Stimulated activated CD8-positive, alpha-beta memory T cell treated with anti-CD3 and anti-CD28 coated beads, Interleukin-4, amount 100 ng/mL, for 48 hours (primary cell): ENCODE measurements at places on chromosomes 3 and 15.
A peak's percentile ranks its signal among the peaks of the same experiment; 100 is the strongest.

DNA sequence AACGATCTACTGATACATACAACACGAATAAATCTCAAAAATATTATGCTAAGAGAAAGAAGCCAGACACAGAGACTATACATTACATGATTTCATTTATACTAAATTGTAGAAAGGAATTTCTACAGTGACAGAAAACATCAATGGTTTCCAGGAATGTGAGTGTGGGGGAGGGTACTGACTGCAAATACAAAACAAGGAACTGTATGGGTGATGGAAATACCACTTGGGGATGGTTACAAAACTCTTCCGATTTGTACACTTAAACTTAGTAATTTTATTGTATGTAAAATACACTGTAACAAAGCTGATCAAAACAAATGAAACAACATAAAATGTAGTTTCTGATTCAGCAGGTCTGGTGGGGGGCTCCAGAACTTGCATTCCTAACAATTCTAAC is 45.8 kb upstream of the IP6K2 start:
- no peak for DNase-seq

- no peak for DNase-seq
Observed at GRCh38 chr3:31945738-31946052, 35.4 kb downstream of the OSBPL10 start.

DNA sequence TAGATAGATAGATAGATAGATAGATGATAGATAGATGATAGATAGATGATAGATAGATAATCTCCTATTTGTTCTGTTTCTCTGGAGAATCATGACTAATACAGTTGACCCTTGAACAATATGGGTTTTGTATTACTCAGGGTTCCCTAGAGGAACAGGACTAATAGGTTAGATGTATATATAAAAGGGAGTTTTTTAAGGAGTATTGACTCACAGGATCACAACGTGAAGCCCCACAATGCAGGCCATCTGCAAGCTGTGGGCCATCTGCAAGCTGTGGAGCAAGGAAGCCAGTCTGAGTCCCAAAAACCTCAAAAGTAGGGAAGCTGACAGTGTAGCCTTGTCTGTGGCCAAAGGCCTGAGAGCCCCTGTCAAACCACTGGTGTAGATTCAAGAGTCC is 67.6 kb downstream of the PYDC2 start:
- DNase-seq: no peak

DNA sequence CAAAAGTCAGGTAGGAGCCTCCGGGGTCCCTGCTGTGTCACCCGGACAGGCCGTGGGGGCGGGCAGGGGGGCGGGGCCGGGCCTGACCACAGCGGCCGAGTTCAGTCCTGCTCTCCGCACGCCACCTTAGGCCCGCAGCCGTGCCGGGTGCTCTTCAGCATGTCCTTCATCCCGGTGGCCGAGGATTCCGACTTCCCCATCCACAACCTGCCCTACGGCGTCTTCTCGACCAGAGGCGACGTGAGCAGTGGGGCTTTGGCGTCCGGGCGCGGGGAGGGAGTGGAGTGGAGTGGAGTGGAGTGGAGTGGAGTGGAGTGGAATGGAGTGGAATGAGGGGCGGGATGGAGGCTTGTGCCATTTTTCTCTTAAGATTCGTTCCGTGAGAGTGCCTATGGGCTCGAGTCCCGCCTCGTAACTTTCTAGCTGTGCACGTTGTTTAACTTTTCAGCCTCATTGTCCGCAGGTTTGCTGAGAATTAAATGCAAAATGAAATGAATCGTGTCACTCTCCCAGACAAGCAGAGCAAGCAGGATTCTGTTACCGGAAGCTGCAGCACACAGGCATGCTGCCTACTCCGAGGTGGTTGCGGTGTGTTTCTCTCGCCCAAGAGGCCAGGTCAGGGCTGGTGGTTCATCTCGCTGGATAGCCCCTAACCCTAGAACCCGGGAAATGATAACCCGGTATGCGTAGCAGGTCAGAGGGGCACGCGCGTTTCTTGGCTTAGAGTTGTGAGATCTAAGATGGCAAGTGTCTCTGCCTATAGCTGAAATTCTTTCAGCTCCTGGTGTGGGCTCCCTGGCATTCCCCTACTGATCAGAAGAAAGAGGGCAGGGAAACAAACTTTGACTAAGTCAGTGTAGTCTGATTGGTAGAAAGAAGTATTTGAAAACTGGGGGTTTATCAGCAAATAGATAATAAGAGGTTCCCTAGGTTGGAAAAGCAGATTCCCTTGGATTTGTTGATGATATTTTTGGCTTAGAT is at the start of gene FAH:
Gene FAH (plus strand): TSS at position 104 of the 981 bp plus-strand sequence. CDS start 56 bp downstream, at position 160.
- DNase-seq: peak; percentile 67

GRCh38 chr15:96273317-96274086 is 57.0 kb upstream of the NR2F2 start:
- peak; percentile 54 for DNase-seq

DNA sequence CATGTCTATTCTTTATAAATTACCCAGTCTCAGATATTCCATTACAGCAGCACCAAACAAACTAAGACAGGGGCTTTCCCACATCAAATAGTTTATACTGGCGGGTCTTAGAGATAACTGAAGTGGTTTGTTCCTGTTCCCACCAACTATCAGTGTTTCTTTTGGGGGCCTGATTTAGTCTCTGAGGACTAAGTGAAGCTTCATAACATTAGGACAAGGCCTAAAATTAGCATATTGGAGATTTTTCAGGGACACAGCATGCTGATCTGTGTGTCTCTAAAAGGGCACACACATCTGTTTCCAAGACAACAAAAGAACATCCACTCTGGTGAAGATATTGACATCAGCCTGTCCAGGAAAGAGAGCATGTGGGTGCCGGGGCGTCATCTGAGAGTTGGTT is 72.6 kb upstream of the SEMA6D start:
- DNase-seq: no peak
